MCF 10A (cell line): ENCODE measurements at places on chromosomes 2 and 18.
A peak's percentile ranks its signal among the peaks of the same experiment; 100 is the strongest.

GRCh38 chr18:68865021-68865420, 67.1 kb downstream of the CCDC102B start:
- DNase-seq: no peak

DNA sequence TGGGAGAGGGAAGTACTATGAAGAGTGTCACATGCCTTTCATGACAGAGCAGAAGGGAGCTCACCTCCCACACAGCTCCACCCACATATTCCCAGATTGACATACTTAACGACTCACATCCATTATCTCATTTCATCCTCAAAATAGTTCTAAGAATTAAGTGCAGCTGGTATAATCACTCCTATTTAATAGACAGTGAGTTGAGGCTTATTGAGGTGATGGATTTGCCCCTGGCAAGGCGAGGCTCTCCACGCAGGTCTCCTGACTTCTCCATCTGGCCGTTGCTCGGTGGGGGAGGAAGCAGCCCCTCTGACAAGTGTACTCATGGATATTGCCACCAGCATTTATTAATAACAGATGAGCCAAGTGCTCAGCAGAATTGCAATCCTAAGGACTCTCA, 81.4 kb downstream of the TGOLN2 start:
- DNase-seq: no peak

DNA sequence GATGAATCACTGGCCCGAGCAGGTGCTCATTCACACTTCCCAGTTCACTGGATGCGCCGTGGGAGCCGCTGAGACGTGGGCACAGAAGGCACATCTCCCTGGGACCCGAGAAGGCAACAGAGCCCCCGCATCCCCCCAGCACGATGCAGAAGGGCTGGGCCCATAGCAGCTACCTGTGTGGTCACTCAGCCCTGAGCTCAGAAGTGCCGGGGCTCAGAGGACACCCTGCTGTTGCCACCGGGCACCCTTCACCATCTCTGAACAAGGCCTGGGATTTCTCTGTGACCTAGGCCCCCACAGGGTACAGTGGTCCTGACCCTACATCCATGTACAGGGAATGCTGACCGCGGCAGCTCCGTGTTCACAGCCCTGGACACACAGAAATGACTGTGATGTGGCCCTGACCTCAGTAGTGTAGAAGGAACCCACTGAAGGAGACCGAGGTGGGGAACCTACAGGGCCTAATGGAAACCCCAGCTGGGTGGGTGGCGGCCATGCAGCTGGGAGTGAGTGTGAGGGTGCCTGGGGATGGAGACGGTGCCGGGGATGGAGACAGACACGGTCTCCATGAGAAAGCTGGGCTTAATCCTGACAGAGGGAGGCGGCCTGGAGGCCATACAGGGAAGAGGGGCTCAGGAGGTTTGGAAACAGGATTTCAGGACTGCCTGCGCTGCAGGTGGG, 111.9 kb upstream of the OTOS start:
- no peak for DNase-seq

DNA sequence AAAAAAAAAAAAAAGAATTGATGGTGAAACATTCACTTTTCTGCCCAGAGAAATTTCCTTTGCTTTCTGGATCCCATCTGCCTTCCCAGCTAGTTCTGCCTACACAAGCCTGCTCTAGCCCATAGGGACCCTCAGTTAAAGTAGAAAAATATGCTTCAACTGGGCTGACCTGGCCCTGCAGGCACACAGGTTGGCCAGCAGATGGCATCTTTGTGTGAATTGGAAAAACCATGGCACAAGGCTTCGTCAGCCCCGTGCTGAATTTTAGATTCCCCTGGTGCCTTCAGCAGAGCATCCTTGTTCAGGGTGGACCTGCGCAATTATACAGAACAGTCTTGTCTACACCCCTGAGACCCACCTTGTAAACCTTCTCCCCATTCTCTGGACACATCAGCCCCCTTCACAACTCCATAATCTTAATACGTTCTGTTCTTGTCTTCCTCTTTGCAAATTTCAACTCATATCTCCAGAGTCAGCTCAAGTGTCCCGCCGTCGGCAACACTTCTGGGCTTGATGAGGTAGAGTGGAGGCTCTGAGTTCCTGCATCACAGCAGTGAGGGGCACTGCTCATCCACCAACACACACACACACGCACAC, 114.5 kb downstream of the INSIG2 start:
- peak; percentile 56 for DNase-seq

DNA sequence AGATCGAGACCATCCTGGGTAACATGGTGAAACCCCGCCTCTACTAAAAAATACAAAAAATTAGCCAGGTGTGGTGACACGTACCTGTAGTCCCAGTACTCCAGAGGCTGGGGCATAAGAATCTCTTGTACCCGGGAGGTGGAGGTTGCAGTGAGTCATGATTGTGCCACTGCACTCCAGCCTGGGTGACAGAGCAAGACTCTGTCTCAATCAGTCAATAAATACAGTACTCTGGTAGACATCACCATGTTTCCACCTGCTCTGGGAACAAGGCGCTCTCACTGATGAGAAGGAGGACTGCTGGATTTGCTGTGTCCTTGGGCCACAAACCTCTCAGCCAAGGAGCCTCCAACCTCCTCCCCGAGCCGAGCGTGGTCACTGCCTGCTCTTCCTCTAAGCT, 154.2 kb upstream of the ZNF236 start:
- no peak for DNase-seq

DNA sequence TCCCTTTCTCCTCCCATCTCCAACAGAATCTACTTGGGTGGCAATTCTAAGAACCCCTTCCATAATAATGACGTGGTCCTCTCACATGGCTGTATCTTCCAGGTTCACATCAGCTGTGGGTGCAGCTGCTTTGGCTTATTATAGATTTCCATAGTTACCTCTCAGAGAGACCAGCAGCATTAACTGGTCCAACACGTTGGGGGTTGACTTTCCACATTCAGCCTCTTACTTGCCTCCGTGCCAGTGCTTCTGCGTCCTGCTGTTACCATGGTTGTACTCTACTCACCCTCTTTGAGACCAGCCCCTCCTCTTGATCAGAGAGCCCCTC, 570.7 kb downstream of the PLCL1 start:
- no peak for DNase-seq

- no peak for DNase-seq
These were observed 40.4 kb upstream of the RASGRP3 start for GRCh38 chr2:33436083-33436482.
